ENCODE measurements at places on chromosomes 5 and 9. TPM values are rescaled to one million over a fixed set of nuclear protein-coding genes. Genes with fewer than 3 reads are reported as not detected.

Gene LPAR1
- total RNA-seq = 238 TPM

Gene PTTG1
- 6.7 TPM for total RNA-seq

Gene CCL27
- total RNA-seq = not detected

Gene SELENOP
- 323 TPM for total RNA-seq

Gene UNC5A
- total RNA-seq = not detected

Gene EQTN
- 2.7 TPM for total RNA-seq

Gene HMCN2
- 53.7 TPM for total RNA-seq

Gene PDE8B
- 6.3 TPM for total RNA-seq

Gene MELK
- 0.60 TPM for total RNA-seq

Gene HAVCR1
- total RNA-seq = not detected

Gene NOL6
- 26.7 TPM for total RNA-seq

Gene TBC1D2
- total RNA-seq = 40.0 TPM

Gene STC2
- 1.4 TPM for total RNA-seq

Gene TMEM171
- total RNA-seq = not detected

Gene ANKRD55
- not detected for total RNA-seq

Gene PPIC
- total RNA-seq = 27.6 TPM

Gene PTGR1
- 25.7 TPM for total RNA-seq

Gene INSL6
- total RNA-seq = not detected

Gene TNC
- 139 TPM for total RNA-seq

Measured in tibial nerve (tissue), 4 donors.